Central memory CD4-positive, alpha-beta T cell (primary cell): ENCODE measurements at places on chromosomes 4 and X.
A peak's percentile ranks its signal among the peaks of the same experiment; 100 is the strongest.

GRCh38 chrX:15567886-15568616, 32.7 kb downstream of the ACE2 start:
- no peak for DNase-seq

DNA sequence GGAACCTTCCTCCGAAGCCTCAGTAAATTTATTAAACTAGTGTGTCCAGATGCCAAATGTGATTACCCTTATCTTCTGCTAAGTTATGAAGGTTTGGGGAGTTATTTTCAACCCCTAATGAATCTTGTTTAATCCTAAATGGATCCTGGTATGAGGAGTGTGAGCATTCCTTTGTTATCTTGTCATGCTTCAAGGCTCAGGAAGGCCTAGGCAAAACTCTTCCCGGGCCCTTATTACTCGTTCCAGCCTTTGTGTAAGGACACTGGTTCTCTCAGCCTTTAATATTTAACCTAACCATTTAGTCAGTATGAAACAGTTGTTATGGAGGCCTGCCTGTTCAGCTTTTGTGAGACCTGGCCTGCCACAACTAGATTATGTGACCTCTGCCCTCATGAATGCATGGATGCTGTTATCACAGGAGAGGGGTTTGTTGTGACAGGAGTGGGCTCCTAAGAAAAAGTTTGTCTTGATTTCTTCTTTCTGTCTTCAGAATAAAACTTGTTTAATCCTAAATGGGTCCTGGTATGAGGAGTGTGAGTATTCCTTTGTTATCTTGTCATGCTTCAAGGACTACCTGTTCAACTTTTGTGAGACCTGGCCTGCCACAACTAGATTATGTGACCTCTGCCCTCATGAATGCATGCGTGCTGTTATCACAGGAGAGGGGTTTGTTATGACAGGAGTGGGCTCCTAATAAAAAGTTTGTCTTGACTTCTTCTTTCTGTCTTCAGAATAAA, 181.7 kb downstream of the SLC39A8 start:
- DNase-seq: no peak

DNA sequence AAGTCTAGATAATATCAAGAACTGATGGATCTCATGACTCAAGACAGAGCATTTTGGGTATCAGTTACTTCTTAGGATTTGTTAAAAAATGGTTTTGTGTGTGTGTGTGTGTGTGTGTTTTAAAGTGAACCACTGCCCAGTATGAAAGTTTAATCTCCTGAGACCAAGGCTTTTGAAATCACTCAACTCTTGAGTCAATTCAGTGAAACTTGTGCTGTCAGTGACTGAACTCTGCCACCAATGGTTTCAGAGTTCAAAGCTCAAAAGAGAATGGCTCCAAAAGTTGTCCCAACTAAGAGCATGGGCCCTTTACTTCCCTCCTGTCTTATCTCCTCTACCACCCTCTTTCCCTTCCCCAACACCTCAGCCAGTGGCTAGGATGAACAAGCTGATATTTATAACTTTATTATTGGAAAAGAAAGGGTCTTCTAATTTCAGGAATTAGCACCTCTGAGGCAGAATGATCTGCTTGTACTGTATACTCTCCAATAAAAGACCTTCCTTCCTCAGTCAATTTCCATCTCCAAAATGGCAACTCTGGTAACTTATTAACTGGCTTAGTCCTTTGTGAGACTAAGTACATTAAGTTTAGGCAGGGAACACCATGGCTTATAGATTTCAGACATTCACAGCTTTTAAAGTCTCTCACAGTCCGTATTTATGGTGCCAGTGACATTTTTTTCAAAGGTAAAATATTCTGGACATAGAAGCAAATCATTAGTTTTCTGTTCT, 152.2 kb downstream of the REPS2 start:
- DNase-seq: no peak

GRCh38 chrX:8913655-8914409, 112.6 kb upstream of the FAM9A start:
- DNase-seq: no peak

DNA sequence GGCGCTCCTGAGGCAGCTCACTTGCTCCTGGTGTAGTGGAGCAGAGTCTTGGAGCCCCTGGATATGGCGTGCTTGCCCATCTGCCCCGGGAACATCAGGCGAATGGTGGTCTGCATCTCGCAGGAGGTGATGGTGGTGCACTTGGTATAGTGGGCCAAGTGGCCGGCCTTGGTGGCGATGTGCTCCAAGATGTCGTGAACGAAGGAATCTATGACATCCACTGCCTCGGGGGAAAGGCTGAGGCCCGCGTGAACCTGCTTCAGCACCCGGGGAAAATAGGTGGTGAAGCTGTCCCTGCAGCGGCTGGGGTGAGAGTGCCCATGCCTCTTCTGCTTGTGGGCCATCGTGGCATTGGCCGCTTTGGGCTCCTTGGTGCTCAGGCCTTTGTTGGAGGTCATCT, 58.1 kb upstream of the TMSB15B start:
- no peak for DNase-seq

DNA sequence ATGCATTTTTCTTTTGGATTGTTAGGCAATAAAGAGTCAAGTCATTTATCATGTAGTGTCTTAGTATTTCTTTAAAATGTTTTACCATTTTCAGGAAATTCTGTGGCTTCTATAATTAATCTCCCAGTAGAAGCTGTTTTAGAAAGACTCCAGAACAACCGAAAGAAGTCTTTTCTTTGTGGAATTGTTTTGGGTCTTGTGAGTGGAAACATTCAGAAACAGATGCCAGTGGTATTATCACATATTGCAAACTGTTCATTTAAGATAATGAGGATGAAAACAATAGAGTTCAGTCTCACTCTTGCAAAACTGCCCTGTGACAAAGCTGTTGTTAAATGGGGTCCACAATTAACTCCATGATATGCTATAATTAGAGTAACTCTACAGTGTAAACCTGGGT, 211.2 kb upstream of the KIT start:
- no peak for DNase-seq

DNA sequence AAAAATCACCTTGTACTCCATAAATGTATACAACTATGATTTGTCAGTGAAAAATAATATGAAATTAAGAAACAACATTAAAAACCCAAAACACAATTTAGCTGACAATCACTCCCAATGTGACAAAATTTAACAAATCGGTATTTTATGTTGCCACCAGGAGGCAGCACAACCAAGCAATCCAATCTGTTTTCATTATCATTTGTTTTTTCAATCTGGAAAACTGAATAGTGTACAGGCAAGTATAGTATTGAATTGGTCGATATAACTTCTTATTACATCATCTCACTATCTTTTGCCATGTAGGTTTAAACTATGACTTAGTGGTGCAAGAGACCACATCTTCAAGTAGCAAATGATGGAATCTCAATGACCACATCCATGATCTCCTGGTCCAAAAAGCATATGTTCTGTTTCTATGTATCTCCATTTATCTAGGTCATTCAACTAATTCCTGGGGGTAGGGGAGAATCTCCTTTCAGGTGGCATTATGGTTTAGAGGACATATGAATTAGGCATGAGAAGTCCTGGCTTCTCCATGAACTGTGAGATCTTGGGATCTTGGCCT, 112.9 kb upstream of the AGA start:
- no peak for DNase-seq

DNA sequence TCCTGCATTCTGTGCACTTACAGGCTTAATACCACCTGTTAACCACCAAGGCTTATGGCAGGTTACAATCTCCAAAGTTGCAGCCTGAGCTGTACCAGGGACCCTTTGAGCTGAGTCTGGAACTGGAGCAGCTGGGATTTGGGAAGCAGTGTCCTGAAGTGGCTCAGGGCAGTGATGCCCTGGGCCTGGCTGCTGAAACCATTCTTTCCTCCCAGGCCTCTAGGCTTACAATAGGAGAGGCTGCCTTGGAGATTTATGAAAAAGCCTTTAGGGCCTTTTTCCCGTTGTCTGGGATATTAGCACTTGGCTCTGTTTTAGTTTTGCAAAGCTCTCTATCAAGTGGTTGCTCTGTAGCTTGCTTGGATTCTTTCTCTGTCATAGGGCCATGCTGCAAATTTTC, 154.3 kb upstream of the CASK start:
- no peak for DNase-seq

- DNase-seq: peak; percentile 28
Measured at GRCh38 chrX:137031517-137032340, 2.1 kb downstream of the GPR101 start.

- DNase-seq: no peak
Measured at GRCh38 chr4:8390577-8390976, 49.9 kb downstream of the ACOX3 start.

DNA sequence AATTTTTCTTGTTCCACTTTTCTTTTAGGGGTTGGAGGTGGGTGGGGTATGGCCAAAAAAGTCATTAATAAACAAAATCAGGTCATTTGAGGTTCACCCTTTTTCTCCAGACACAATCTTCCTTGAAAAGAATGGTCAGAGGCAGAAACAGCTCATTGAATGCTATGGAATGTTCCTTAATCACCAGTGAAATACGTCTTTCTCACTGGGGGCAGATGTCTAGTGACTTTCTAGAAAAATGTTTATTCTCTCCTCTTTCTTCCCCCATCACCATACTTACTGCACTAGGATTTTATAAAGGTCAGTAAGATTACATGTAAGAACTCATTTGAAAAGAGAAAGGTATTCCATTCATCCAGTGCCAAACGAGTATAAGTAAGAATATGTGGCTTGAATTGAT, 44.5 kb downstream of the MGST2 start:
- DNase-seq: no peak

- no peak for DNase-seq
Measured at GRCh38 chrX:127558811-127559210, 493.4 kb downstream of the ACTRT1 start.

DNA sequence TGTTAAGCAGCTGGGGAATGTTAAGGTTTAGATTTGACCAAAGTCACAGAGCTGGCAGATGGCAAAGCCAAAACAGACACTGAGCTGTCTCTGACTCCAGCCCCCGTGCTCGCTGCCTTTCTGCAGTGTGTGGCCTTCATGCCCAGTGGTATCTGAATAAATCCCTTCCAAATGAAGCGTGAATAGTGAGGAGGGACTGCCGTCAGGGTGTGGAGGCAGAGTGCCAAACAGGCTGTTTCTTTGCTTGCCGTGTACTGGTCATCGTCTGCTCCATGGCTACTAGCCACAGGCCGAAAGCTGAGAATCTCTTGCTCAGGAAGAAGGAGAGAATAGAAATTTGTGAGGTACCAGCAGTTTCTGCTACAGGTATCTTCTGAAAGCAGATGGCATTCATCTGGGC, 19.7 kb downstream of the PRIMPOL start:
- no peak for DNase-seq

DNA sequence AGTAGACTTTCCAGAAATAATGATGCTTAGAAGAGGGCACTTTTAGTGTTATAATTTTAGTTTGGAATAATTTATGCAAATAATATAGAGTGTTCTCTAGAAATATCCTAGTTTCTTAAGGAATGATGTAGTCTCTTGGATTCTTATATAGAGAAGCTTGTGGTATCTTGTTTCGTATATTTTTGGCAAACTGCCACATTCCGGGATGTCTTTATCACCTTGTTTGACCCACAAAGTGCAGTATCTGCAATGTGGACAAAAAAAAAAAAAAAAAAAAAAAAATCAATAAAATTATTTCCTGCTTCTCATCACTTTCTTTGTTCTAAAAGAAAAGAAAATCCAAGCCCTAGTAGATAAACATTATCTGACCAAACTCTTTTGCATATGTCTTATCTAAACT, 1577.7 kb upstream of the TENM3 start:
- no peak for DNase-seq

GRCh38 chrX:10048076-10048475, 80.9 kb downstream of the CLDN34 start:
- DNase-seq: no peak

DNA sequence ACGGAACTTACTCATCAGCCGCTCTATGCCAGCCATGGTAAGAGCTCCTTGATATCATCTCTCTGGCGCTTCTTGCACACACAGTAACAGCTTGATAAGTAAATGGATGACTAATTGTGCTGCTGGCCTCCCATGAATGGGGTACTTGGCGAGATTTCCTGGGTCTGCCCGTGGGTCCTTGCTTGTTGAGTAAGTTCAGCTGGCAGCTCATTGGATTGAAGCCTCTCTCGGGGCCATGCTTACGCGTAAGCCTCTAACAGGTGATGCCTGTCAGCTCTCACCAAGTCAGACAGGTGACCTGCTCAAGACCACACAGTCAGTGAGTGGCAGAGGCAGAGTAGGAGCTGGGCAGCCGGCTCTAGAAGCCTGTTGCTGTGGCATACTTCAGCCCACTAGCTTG, 7.7 kb downstream of the NSG1 start:
- DNase-seq: no peak

DNA sequence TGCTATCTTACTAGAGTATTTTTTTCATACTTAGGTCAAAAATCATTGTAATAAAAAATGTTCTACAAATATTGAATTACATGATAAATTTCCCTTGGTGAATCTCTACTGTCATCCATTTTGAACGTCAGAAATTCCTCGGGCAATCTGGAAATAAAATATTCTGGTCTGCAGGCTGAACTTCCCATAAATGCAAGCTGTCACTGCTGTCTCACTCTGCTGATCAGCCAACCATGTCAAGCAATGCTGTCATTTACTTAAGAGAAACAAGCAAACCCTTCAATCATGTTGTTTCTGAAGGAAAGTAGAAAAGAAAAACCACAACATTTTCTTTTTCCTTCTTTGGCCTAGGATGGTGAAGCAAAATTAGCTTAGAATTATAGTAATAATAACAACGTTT, 514.2 kb upstream of the GALNT7 start:
- no peak for DNase-seq

GRCh38 chr4:6671648-6672047, 22.0 kb upstream of the S100P start:
- no peak for DNase-seq

DNA sequence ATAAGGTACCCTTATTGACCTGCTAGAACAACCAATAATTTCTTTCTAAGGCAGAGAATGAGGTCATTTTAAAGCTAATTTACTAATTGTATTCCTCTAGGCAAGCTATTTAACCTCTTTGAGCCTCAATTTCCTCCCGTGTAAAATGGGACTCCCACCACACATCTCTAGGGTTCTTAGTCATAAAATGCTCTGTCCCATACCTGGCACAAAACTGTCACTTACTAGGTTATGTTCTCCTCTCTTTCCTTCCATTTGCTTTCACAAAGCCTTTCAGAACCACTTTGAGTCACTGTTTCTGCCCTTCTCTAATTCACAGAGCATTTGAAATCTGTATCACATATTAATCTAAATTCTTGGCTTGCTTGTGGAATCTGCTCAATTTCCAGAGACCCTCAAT, 2.4 kb upstream of the GPR82 start:
- no peak for DNase-seq

DNA sequence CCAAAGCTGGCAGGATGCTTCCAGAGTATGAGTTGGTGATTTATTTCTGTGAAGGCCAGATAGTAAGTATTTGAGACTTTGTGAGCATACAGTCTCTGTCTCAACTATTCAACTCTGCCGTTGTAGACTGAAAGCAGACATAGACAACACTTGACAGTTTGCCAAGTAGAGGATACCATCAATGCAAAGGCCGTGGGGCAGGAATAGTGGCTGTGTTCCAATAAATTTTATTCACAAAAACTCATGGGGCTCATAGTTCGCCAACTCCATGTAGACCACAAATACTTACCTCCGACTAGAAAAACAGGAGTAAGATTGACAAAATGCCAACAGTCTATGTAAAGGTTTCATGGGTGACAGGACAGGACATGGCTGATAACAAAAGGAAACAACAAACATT, 3.7 kb upstream of the PIR start:
- DNase-seq: no peak

- DNase-seq: no peak
Measured at GRCh38 chr4:31737419-31737818, 1017.2 kb downstream of the PCDH7 start.

- no peak for DNase-seq
Measured at GRCh38 chr4:168979338-168979737, 30.7 kb downstream of the CBR4 start.
